ENCODE measurements at places on chromosomes 2 and 18. TPM values are rescaled to one million over a fixed set of nuclear protein-coding genes. Genes with fewer than 3 reads are reported as not detected.

DNA sequence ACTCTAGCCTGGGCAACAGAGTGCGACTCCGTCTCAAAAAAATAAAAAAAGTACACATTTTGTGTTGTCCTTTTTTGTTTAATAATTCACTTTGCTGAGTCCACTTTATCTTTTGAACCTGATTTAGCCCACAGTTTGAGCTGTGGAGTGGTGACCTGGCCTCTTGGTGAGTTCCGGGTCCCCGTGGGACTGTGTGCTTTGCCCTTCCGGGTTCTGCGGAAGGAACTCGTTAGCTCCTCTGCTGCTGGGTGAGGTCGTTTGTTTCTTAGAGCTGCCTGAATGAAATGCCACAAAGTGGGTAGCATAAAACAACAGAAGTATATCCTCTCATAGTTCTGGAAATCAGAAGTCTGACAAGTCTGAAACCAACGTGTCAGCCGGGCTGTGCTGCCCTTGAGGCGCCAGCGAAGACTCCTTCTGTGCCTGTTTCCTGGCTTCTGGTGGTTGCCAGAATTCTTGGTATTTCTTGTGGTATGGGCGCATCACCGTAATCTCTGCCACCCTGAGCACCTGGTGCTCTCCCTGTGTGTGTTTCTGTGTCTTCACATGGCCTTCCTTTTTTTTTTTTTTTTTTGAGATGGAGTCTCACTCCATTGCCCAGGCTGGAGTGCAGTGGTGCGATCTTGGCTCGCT lies 3.5 kb downstream of the EFHD1 start:
- H3K27me3 ChIP-seq: peaks cover 32% of the 10 kb centered on the region
- no peak overlapping the region for H3K4me3 ChIP-seq
- no peak for DNase-seq

DNA sequence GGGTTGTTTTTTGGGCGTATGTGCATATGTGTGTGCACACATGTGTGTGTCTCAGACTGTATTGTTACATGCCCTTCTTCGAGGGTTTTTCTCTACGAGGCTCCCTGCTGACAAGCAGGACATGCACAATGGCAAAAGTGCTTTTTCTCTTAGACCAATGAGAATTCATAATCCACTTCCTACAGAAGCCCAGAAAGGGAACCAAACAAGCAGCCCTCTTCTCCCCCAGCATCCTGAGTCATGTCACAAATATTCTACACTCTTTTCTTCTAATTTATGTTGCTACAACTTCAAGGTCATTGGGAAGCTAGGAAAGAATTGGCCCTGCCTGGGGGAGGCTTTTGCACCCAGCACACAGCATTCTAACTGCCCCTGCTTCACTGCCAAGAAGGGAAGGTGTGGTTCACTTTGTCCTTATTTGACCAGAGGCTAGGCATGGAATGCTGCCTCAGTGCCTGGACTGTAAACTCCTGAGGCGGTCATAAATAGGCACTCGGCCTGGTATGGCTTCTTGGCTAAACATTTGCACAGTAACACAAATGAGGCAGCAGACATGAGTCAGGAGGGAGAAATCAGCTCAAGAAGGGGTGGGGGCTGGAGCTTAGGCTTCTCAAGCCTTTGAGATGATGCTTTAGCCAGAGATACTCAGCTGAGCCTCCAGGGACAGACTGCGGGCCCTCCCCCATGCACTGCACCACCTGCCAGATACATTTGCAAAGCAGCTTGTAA lies 92.7 kb upstream of the KLF7 start:
- H3K36me3 ChIP-seq: no peaks in the 10 kb centered on the region
- no peak overlapping the region for H3K27ac ChIP-seq
- H3K4me3 ChIP-seq: no peak overlapping the region
- no peaks in the 10 kb centered on the region for H3K27me3 ChIP-seq

- H3K27ac ChIP-seq: no peak overlapping the region
- no peaks in the 10 kb centered on the region for H3K36me3 ChIP-seq
- no peak for DNase-seq
- H3K27me3 ChIP-seq: peaks cover 5% of the 10 kb centered on the region
Measured at GRCh38 chr18:56066524-56067213, 478.7 kb upstream of the TCF4 start.

DNA sequence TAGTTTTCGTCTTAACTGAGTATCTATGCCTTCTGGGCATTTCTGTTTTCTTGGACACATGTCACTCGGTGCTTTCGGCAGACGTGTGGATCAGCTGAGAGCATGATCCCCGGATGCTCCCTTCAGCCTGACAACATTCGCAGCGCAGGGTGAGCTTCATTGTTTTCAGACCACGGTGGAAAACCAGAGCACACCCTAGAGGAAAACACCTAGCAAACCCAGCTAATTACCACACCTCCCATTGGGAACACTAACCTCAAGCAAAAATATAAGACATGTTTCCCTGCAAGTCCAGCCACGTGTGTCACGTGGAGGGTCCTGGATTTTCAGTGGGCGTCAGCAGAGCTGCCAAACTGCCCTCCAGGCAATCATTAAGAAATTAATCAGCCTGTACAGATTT lies 31.0 kb downstream of the ANKRD29 start:
- H3K4me1 ChIP-seq: no peaks in the 10 kb centered on the region
- no peak overlapping the region for H3K27ac ChIP-seq
- no peaks in the 10 kb centered on the region for H3K27me3 ChIP-seq
- DNase-seq: no peak
- H3K36me3 ChIP-seq: no peaks in the 10 kb centered on the region

DNA sequence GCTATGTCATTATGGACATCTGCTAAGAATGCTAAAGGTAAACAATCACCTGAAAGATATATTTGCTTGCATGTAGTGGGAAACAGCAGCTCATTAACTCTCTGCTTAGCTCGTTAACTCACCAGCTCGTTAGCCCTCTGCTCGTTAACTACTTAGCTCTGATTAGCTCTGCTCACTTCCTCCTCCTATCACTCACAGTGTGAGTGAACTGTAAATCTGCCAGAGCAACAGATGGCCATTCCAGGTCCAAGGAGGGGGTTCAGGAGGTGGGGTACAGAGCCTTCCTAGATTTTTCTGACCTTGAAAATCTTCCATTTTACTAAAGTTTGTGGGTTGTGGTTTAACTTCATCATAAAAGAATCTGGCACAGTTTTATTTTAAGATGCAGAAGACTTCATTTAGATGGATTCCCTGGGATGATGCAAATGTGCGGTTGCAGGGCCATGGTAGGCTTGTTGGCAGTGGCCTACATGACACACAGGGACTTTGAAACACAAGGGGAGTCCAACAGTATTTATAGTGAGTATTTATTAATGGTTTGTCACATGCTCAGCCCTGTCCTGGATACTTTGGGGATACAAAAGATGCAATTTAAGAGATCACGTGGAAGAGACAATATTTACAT lies 1633.7 kb upstream of the CELF4 start:
- H3K4me1 ChIP-seq: no peaks in the 10 kb centered on the region
- H3K4me3 ChIP-seq: no peak overlapping the region
- H3K27ac ChIP-seq: no peak overlapping the region
- no peaks in the 10 kb centered on the region for H3K27me3 ChIP-seq

DNA sequence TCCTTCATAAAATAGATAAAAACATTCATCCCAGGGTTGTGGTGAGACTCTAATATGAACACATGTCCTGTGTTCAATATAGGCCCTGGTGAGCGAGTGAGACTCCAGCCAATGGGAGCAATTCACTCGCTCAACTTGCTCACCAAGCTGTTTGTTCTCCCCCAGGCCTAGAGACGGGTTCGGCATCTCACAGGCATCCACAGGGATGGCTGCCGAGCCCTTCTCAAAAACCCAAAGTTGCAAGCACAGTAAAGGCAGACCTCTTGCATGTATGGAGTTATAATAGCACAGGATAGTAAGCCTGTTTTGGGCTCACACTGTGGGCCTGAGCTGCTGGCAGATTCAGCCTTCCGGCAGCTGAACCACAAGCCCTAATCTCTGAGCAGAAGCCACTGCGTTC lies 15.7 kb downstream of the PARD6G start:
- H3K27ac ChIP-seq: no peak overlapping the region
- no peaks in the 10 kb centered on the region for H3K36me3 ChIP-seq
- DNase-seq: no peak
- no peaks in the 10 kb centered on the region for H3K27me3 ChIP-seq
- no peak overlapping the region for H3K4me3 ChIP-seq

GRCh38 chr18:7480879-7481278 lies 86.2 kb upstream of the PTPRM start:
- no peak overlapping the region for H3K4me3 ChIP-seq
- no peak for DNase-seq
- H3K27me3 ChIP-seq: no peaks in the 10 kb centered on the region
- H3K27ac ChIP-seq: no peak overlapping the region
- no peaks in the 10 kb centered on the region for H3K4me1 ChIP-seq
- no peaks in the 10 kb centered on the region for H3K36me3 ChIP-seq

DNA sequence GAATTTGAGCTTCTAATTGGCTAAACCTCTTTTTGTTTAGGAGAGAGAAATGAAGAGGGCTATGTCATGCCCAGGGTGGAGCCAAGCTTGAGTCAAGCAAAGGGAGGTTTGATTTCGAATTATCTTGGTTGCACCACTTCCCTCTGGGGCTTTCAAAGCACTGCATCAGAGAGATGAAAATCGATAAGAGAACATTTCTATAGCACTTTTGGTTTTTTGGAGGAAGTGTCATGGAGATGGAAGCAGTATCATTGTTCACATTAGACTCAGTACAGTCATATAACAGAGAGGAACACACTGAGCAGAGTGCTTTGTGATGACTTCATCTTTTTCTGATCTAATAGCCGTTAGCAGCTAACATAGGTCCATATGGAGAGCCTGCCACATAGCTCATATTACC lies 120.3 kb upstream of the UXS1 start:
- H3K4me3 ChIP-seq: no peak overlapping the region
- no peaks in the 10 kb centered on the region for H3K27me3 ChIP-seq
- H3K27ac ChIP-seq: no peak overlapping the region
- no peaks in the 10 kb centered on the region for H3K36me3 ChIP-seq
- DNase-seq: no peak
- H3K4me1 ChIP-seq: no peaks in the 10 kb centered on the region

DNA sequence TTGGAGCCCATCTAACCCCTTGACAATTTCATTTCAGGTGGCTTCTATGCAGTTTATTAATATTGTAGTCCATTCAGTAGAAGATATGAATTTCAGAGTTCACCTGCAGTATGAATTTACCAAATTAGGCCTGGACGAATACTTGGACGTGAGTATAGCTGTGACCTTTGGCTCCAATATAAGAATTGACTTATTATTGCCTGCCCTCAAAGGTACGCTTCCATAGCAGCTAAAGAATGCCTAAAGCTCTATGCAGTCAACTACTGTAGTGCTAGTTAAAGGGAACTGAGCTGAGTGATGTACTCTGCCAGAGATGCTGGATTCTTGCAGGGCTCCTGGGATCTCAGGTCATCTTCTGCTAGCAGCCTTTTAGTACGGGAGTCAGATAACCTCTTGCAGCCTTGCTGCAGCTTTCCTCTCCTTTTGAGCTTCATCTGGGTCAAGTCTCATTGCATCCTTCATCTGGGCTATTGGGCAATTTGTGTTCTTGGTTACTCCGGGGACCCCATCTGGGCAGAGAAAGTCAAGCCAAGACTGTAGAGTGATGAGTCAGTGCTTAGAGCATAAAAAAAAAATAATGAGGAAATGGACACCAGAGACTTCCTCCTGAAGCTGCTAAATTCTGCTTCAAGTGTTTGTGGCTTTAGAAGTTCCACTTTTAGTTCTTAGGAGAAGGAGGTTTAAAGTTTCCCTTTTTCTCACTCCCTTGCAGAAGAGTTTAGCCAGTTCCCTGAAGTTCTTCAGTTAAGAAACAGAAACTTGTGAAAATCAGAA lies 105.6 kb downstream of the PRPF40A start:
- peaks cover 8% of the 10 kb centered on the region for H3K4me1 ChIP-seq
- peak; percentile 49 for DNase-seq
- no peaks in the 10 kb centered on the region for H3K27me3 ChIP-seq
- peak overlapping the region; percentile 37 for H3K27ac ChIP-seq
- no peak overlapping the region for H3K4me3 ChIP-seq
- H3K36me3 ChIP-seq: no peaks in the 10 kb centered on the region

GRCh38 chr18:63758615-63759240 lies 16.5 kb upstream of the SERPINB7 start:
- no peaks in the 10 kb centered on the region for H3K27me3 ChIP-seq
- no peak overlapping the region for H3K4me3 ChIP-seq
- no peak overlapping the region for H3K27ac ChIP-seq

GRCh38 chr2:126896471-126896870 lies 2.2 kb upstream of the TEX51 start:
- H3K27me3 ChIP-seq: no peaks in the 10 kb centered on the region
- H3K4me1 ChIP-seq: no peaks in the 10 kb centered on the region
- H3K36me3 ChIP-seq: no peaks in the 10 kb centered on the region
- DNase-seq: no peak
- H3K27ac ChIP-seq: no peak overlapping the region

DNA sequence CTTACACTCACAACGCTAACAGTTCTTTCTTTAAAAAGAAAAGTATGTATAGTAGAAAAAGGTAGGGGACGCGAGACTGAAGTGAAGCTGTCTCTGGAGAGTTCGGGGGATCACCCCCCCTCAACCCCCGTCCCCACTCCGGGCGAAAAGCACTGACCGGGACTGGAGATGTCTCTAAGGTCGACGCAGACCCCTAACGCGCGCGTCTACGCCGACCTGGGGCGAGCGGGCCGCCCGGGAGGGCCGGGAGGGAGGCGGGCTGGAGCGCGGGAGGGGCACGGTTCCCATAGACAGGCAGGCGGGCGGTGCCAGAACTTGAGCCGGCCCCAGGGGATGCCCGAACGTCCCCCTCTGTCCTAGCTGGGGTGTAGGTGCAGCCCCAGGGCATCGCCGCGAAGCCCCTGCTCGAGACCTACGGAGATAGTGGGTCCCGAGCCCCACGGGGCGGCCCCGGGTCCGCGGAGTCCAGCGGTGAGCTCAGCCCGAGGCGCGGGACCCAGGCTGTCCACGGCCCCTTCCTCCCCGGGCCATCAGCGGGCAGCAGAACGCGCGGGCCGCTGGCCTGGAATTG lies 82.2 kb downstream of the CHRNA1 start:
- H3K27ac ChIP-seq: no peak overlapping the region
- H3K4me1 ChIP-seq: peaks cover 10% of the 10 kb centered on the region
- DNase-seq: no peak
- H3K4me3 ChIP-seq: peak overlapping the region; percentile 51
- H3K27me3 ChIP-seq: peaks cover 82% of the 10 kb centered on the region

DNA sequence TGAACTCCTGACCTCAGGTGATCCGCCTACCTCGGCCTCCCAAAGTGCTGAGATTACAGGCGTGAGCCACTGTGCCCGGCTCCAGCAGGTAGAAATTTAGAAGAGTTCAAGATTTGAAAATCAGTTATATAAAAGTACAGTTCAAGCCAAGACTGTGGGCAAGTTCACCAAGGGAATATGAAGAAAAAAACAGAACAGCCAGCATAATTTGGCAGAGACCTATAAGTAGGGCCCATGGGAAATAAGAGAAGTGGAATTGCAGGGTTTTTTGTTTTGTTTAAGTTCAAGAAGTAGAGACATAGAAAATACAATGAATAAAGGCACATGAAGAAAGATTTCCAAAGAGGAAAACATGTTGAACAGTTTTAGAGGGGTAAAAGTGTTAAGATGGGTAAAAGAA lies 57.9 kb downstream of the BAZ2B start:
- peaks cover 5% of the 10 kb centered on the region for H3K4me1 ChIP-seq
- H3K27me3 ChIP-seq: no peaks in the 10 kb centered on the region
- no peaks in the 10 kb centered on the region for H3K36me3 ChIP-seq
- no peak overlapping the region for H3K27ac ChIP-seq

MARCHF4 gene
- 6.1 TPM for total RNA-seq

KCNG2 gene
- total RNA-seq: not detected

GAREM1 gene
- total RNA-seq: 9.5 TPM

IL18R1 gene
- not detected for total RNA-seq

NT5C1B gene
- not detected for total RNA-seq

ZAP70 gene
- total RNA-seq: not detected

FBXO48 gene
- total RNA-seq: 2.0 TPM

OTOS gene
- not detected for total RNA-seq

IL37 gene
- not detected for total RNA-seq

CHRND gene
- total RNA-seq: not detected

TMEM247 gene
- not detected for total RNA-seq

TMEM163 gene
- total RNA-seq: not detected
